ENCODE measurements at places on chromosomes 1 and 21.
A peak's percentile ranks its signal among the peaks of the same experiment; 100 is the strongest.

DNA sequence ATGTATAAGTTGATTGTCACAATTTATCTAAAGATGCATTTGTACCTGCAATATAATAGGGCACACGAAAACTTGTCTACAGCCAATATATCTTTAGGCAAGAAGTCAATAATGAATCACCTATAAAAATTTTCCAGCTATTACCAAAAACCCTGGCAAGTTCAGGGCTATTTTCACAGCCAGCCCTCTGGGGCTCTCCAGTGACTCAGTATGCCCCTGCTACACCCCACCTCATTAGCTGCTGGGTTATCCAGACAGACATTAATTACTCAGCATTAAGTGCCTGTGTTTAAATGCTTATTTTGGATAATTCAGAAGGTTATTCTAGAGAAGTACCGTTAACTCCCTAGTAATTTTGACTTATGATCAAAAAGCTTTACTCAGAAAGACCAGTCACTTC lies 220.2 kb downstream of the TBX15 start:
- DNase-seq: no peak

GRCh38 chr1:186700722-186701121 lies 20.5 kb upstream of the PTGS2 start:
- no peak for DNase-seq

DNA sequence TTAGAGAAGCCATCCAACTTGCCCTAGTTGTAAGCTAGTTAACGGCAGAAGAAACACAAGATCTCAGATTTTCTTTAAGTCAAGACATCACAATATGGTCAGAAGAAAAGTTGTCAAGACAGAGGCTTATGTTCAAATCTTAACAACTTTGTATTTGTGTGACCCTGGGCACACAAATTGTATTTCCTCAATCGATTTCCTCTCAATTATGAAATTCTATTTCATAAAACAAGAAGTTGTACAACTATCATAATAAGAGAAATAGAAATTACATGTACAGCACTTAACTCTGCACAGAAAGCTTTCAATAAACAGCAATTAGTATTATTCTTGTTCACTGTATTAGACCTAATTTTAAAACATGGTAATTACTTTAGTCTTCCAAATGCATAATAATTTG lies 62.9 kb upstream of the SDC3 start:
- no peak for DNase-seq

DNA sequence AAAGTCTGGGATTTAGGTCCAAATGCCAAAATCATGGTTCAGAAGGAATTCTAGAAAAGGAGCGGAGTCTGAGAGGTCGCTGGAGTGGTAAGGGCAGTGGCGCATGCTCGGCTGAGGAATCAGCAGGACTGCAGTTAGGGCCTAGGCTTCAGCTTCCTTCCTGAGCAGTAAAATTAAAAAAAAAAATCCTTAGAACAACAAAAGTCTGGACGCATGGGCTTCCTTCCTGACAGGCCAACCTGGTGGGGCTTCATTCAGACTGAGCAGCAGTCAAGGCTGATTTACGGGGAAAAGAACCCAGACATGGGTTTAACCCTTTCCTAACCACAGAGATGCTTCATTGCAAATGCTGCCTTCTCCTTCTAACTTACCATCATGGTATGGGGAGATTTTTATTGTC lies 17.1 kb downstream of the RNF220 start:
- DNase-seq: no peak

- DNase-seq: peak; percentile 46
Measured at GRCh38 chr1:32180186-32181060, 948 bp downstream of the TXLNA start.

DNA sequence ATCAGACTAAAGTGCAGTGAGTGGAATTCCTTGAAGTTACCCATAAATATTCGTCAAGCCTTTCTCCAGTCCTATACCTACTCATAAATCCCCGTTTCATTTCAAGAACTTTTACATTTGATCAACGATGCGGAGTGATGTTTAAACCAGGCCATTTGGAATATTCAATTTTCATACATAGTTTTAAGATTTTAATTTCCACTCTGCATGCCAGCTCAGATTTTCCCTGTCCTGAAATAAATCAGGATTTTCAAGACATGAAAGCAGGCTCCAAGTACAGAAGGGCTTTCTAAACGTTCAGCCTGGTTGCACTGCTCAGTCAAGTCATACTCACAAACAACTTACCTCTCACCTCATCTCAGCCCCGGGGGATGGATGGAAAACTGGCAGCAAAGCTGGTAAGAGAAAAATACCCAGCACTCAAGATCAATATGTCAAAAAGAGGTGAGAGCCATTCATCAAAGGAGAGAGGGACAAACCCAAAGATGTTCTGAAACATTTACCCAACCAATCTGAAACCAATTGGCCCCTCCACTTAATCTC lies 418.5 kb downstream of the PLPP3 start:
- no peak for DNase-seq

DNA sequence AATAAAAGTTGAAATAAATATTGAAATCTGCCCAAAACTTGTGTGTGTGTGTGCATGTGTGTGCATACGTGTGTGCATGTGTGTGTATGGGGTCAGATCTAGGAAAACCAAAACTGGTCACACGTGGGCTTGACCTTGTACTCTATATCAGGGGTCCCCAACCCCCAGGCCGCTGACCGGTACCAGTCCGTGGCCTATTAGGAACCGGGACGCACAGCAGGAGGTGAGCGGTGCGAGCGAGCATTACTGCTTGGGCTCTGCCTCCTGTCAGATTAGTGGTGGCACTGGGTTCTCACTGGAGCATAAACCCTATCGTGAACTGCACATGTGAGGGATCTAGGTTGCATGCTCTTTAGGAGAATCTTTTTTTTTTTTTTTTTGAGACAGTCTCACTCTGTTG lies 8.7 kb downstream of the DOP1B start:
- no peak for DNase-seq

Data from stimulated activated CD4-positive, alpha-beta T cell treated with anti-CD3 and anti-CD28 coated beads, Interleukin-4, amount 100 ng/mL, for 24 hours (primary cell).